Stimulated activated CD4-positive, alpha-beta T cell treated with anti-CD3 and anti-CD28 coated beads, Interleukin-4, amount 100 ng/mL, for 24 hours (primary cell): ENCODE measurements at places on chromosomes 6 and 20.

GRCh38 chr6:39193201-39193791 is 36.0 kb downstream of the KCNK5 start:
- DNase-seq: no peak

- no peak for DNase-seq
These were observed 53.6 kb downstream of the MBOAT1 start for GRCh38 chr6:20158676-20159075.

DNA sequence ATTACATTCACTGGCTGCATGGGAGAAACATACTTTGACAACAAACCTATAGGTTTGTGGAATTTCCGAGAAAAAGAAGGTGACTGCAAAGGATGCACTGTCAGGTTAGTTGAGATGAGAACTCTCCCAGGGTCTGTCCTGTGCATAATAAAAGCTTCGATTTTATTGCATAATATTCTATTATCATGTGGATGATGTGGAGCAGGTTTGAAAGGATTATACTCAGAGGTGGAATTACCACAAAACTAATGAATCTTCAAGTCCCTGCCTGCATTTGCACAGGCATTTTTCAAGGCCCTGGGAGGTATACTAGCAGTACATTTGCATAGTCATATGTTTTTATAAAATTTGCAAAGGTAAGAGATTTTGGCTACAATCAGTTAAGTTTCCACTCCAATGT is 249.8 kb downstream of the ARHGAP18 start:
- DNase-seq: no peak

- DNase-seq: no peak
These were observed 260.8 kb upstream of the OPRM1 start for GRCh38 chr6:153778216-153778615.

GRCh38 chr20:48822879-48823385 is 4.9 kb downstream of the PREX1 start:
- DNase-seq: peak; percentile 36

GRCh38 chr6:21831521-21832291 is 238.2 kb downstream of the SOX4 start:
- DNase-seq: no peak

- DNase-seq: no peak
These were observed 166.7 kb downstream of the CDC5L start for GRCh38 chr6:44554194-44554593.

DNA sequence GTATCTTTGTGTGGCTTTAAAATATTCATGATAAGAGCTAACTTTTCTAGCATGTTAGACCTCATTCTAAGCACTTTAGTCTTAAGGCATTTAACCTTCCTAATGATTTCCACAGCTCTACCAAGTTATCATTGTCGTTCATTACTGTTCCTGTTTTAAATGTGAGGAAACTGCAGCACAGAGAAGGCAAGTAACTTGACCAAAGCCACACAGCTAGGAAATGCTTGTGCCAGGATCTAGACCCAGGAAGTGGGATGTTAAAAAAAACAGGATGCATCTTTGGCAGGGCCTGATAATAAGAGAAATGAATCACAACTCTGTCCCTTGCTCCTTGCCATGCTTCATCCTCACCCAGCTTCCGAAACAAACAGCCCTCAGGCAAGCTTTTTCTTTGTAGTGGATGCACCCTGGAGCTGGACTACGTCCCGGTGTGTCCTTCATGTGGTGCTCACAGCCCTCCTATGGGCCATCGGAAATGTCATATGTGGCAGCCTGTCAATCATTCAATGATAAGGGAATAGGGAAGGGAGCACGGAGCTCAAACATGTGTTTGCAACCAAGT is 196.9 kb upstream of the RREB1 start:
- no peak for DNase-seq
